ENCODE measurements at places on chromosomes 11 and 22. TPM values are rescaled to one million over a fixed set of nuclear protein-coding genes. Genes with fewer than 3 reads are reported as not detected.

The C11orf52 gene
- 0.88 TPM for total RNA-seq

- H3K27ac ChIP-seq, result no peak overlapping the region
- H3K36me3 ChIP-seq, result no peaks in the 10 kb centered on the region
- no peak overlapping the region for H3K4me3 ChIP-seq
- no peaks in the 10 kb centered on the region for H3K27me3 ChIP-seq
These were observed 51.4 kb downstream of the FAM83F start for GRCh38 chr22:40046126-40046525.

The ANO5 gene
- 50.0 TPM for total RNA-seq

The PIWIL4 gene
- 3.4 TPM for total RNA-seq

DNA sequence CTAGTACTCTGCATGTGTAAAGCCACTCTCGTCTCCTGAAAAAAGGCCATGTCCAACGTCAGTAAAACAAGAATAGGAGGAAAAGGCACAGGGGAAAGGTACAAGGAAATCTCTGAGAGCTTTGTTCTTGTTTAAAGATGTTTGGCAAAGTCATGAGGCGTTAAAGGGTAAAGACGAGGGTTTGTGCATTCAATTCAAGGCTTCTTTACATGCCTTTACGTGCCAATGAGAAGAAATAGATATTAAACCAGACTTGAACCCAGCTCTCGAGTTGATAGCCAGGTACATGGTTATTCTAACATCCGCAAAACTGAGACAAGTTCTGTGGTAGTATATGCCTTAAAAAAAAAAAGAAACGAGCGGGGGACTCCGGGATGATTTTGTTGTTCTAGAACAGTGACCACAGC lies 704 bp upstream of the CFL1 start:
- peaks cover 56% of the 10 kb centered on the region for H3K4me1 ChIP-seq
- H3K27ac ChIP-seq, result peak overlapping the region; percentile 100
- H3K4me3 ChIP-seq, result peak overlapping the region; percentile 96
- no peak for DNase-seq

- no peaks in the 10 kb centered on the region for H3K27me3 ChIP-seq
- no peak overlapping the region for H3K27ac ChIP-seq
- no peak for DNase-seq
- H3K36me3 ChIP-seq, result no peaks in the 10 kb centered on the region
These were observed 20.3 kb upstream of the CCDC90B start for GRCh38 chr11:83306200-83307080.

DNA sequence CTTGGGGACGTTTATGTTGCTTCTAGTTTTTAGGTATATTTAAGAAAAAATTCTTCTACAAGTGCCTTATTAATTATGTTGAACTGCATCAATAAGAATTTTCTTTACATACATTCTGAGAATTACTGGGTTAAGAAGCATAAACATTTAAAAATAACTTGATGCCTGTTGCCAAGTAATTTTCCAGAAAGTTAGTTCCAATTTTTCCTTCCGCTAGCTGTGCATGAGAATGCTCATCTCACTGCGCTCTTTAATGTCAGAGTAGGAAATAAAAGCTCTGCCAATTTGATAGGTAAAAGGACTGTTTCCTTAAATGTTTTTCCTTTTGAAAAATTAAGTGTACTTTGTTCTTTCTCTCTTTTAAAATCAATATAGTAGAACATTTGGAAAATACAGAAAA lies 113.1 kb upstream of the ZBED5 start:
- H3K4me3 ChIP-seq, result no peak overlapping the region
- H3K36me3 ChIP-seq, result no peaks in the 10 kb centered on the region
- H3K4me1 ChIP-seq, result peaks cover 10% of the 10 kb centered on the region
- H3K27me3 ChIP-seq, result no peaks in the 10 kb centered on the region
- H3K27ac ChIP-seq, result no peak overlapping the region

DNA sequence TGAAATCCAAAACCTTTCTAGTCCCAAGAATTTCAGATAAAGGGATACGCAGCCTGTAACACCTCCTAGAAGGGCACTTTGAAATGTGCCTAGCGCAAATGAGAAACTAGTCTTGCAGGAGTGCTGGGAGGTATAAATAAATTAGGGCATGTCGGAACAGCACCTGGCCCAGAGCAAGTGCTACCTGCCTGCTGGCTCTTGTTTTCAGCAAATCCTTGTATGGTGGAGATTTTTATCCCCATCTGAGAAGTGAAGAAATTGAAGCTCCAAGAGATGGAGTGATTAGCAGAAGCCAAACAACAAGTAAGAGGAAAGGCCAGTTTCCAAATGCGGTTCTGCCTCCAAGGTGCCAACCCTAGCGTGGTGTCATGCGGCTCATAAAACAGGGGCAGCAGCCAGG lies 36.7 kb upstream of the TFIP11 start:
- H3K27ac ChIP-seq, result no peak overlapping the region
- peaks cover 39% of the 10 kb centered on the region for H3K4me1 ChIP-seq
- H3K36me3 ChIP-seq, result peaks cover 3% of the 10 kb centered on the region
- H3K4me3 ChIP-seq, result no peak overlapping the region
- no peak for DNase-seq

GRCh38 chr11:33040033-33040861 lies 875 bp downstream of the TCP11L1 start:
- no peak for DNase-seq
- H3K4me1 ChIP-seq, result peaks cover 3% of the 10 kb centered on the region
- peak overlapping the region; percentile 92 for H3K4me3 ChIP-seq
- H3K27me3 ChIP-seq, result no peaks in the 10 kb centered on the region

- H3K4me1 ChIP-seq, result peaks cover 21% of the 10 kb centered on the region
- H3K27me3 ChIP-seq, result no peaks in the 10 kb centered on the region
- DNase-seq, result no peak
- no peak overlapping the region for H3K4me3 ChIP-seq
- no peaks in the 10 kb centered on the region for H3K36me3 ChIP-seq
These were observed 69.7 kb upstream of the GRK3 start for GRCh38 chr22:25494774-25495173.

The TBCEL gene
- 49.0 TPM for total RNA-seq

DNA sequence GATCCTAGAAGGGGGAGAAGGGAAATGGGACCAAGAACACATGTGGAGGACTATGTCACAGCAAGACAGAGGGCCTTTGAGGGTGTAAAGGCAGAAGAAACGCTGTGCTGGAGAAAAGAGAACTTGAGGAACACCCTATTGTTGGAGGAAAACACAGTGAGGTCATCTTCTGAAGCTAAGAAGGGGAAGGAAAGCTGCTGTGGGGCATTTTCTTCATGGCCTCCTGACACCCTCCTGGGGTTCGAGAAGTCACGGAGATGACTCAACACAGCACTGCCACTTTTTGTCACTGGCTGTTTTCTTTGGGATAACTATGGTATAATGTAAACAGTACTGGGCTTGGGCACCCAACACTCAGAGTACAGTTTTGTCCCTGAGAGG lies 492.6 kb upstream of the CADM1 start:
- H3K27ac ChIP-seq, result no peak overlapping the region
- no peaks in the 10 kb centered on the region for H3K27me3 ChIP-seq
- DNase-seq, result no peak
- no peak overlapping the region for H3K4me3 ChIP-seq

Measured in spinal cord (tissue), 10 donors.